ENCODE measurements at places on chromosomes 4 and X.

DNA sequence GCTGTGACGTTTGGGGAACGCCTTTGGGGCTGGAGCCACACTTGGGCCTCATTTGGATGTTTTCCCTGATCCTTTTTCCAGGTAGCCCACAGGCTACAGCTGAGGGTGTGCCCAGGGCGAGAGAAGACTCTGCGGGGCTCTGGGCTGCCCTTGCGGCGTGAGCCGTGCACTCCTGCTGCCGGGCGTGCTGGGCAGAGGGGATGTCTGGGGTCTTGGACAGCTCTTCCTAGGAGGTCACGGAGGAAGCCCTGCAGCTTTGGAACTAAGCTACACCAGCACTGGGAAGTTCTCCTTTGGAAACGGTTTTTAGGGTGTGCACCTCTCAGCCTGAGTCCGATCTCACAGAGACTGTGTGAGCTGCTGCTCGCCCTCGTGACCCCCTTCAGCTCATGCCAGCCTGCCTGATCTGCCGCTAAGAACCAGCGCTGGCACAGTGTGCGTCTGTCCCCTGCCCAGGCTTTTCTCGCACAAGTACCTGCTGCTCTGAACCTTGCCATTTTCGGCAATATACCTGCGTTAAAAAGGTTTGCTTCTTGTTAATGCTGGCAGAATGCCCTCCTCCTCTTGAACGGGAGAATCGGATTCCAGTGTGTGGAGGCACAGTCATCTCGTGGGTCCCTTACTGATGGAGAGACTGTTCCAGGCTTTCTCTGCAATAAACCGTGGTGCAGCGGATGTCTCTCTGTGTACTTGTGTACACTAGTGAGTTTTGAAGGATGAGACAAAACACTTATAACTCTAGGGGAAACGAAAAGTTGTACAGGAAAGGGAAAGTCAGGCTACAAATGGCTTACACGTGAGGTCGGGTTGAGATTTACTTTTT is 14.3 kb downstream of the MSANTD1 start:
- DNase-seq = no peak

DNA sequence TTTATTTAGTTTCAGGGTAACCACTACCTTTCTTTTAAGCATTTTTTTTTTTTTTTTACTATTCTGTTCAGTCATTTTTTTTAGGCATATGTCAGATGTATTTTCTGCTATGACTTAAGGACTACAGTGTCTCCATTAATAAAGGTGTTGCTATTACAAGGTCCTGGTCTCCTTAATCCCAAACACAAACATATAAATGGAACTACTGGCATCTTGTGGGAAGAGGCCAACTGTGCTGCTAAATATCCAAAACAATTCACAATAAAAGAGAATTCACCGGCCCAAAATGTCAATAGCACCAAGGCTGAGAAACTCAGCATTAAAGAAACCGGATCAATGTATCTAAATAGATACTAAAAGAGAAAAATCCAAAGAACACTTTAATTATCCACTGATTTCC is 26.4 kb downstream of the LCORL start:
- no peak for DNase-seq

- DNase-seq = no peak
Observed at GRCh38 chrX:74272230-74272629, 31.8 kb upstream of the ZCCHC13 start.

- no peak for DNase-seq
Observed at GRCh38 chrX:66676990-66677389, 38.1 kb upstream of the EDA2R start.

Measured in hematopoietic multipotent progenitor cell treated with erythropoietin and hydrocortisone succinate and interleukin-3 and kit ligand, for 17 days (in vitro differentiated cells).